ENCODE measurements at places on chromosomes 7 and 10.

GRCh38 chr7:136018104-136018503 lies 40.9 kb upstream of the MTPN start:
- no peak for DNase-seq

GRCh38 chr7:128963327-128963757 lies 25.6 kb downstream of the IRF5 start:
- DNase-seq = no peak

DNA sequence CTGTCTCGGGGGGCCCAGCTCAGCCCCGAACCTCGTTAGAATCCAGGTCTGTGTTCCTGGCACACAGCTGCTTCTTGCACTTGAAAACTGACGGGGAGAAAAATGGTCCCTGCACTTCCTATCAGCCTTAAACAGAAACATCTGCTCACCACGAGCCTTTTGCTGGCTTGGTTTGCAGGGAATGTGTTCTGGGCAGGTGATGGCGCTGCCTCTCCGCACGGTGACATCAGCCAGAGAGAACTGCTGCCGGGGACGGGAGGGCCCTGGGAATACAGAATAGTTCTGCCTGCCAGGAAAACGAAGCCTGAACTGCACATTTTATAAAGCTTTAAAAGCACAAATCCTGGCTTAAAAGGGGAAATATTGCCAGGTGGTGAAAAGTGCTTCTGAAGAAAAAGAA lies 622.5 kb downstream of the TYW1 start:
- DNase-seq = no peak

DNA sequence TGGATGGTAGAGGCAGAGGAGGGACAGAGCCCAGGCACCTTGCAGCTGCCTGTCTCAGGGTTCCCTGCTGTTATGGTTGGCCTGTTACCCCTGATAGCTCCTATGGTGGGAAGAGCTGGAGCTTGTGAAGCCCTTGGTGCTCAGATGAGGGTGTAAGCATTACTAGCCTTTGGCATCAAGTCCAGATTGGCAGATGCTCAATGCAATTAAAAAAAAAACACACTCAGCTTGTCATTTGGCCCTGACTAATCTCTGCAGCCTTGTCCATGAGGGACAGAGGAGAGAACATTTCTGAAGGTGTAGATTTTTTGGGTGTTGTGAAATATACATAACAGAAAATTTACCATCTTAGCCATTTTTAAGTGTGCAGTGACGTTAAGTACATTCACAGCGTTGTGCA lies 86.3 kb downstream of the PLPP4 start:
- DNase-seq = no peak

DNA sequence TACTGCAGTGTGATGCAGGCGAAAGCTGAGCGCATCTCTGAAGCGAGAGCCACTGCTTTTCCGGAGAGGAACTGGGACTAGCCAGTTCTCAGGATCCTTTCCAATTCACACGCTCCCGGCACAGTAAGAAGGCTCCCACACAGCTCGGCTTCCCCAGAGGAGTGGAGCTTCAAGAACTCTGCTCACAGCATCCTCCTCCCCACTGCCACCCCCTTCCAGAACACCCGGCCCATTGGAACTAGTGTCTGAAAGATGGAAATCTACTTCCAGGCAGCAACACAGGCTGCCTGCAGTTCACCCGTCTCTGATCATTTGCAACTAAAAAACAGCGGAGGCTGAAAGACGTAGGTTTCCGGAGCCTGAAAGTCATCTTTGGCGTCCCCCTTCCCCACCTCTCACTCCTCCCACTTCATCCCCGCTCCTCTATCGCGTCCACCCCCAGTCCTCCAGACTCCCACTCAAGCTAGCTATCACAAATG lies at the start of gene DGKB:
TSS of gene DGKB (minus strand) at position 163 of the 479 bp plus-strand sequence.
- no peak for DNase-seq

- peak; percentile 52 for DNase-seq
These were observed 16.4 kb downstream of the PRKRIP1 start for GRCh38 chr7:102412548-102412947.

DNA sequence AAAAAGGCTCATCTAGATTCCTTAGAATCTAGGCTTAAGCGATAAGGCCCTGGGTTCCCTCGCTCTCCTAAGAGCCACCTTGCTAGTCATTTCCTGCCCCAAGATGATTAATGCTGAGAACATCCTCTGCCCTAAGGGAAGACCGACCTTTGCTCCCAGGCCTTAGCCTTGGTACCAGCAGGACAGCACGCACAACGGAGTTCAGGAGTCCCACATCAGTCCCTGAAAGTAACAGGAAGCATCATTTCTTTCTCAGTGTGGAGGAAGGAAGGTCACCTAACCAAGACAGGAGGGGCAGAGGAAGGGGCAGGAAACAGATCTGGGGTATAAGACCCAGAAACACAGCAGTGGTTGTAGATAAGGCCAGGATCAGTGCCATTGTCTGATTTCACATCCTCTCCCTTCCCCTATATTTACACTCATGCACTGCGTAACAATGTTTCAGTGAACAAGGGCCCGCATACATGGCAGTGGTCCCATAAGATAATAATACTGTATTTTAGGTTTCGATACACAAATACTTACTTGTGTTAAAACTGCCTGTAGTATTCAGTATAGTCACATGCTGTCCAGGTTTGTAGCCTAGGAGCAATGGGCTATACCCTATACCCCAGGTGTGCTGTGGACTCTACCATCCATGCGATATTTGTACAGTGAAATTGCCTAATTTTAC lies 8.1 kb upstream of the FAM107B start:
- peak; percentile 98 for DNase-seq

DNA sequence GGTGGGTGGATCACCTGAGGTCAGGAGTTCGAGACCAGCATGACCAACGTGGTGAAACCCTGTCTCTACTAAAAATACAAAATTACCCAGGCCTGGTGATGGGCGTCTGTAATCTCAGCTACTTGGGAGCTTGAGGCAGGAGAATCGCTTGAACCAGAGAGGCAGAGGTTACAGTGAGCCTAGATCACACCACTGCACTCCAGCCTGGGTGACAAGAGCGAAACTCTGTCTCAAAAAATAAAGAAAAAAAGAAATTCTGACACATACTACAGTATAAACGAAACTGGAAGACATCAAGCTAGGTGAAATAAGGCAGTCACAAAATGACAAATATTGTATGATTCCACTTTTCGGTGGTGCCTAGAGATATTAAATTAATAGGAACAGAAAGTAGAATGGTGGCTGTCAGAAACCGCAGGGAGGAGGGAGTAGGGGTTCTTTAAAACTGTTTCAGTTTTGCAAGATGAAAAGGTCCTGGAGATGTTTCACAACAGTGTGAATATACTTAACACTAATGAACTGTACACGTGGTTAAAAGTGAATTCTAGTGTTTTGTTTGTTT lies 23.2 kb downstream of the PILRA start:
- DNase-seq = no peak

DNA sequence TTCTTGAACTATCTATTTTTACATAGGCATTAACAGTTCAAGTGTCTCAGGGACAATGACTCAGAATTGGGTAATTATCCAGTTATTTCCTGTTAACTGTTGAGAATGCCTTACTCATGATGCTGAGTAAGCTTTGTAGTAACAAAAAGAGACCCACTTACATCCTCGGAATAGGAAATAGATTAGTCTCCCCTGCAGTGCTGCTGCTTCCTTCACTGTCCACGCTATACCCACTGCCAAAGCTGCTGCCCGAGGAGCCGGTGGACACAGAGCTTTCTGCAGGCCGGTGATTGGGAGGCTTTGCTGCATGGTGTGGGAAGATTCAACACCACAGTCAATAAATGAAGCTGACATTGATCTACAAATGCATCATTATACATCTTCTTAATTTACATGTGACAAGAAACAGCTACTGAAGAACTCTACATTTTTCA lies 357.1 kb downstream of the PCLO start:
- peak; percentile 39 for DNase-seq

- DNase-seq = no peak
These were observed 9.5 kb downstream of the SRRM3 start for GRCh38 chr7:76211216-76211615.

DNA sequence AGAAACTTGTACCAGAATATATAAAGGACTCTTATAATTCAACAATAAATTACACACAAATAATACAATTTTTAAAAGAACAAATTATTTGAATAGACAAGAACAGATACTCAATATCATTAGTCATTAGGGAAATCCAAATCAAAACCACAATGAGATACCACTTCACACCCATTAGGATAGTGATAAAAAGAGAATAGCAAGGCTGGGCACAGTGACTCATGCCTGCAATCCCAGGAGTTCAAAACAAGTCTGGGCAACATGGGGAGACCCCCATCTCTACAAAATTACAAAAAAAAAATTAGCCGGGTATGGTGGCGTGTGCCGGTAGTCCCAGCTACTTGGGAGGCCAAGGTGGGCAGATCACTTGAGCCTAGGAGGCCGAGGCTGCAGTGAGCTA lies 52.2 kb upstream of the KCNIP2 start:
- no peak for DNase-seq

GRCh38 chr7:47227762-47228177 lies 354.1 kb downstream of the TNS3 start:
- no peak for DNase-seq

DNA sequence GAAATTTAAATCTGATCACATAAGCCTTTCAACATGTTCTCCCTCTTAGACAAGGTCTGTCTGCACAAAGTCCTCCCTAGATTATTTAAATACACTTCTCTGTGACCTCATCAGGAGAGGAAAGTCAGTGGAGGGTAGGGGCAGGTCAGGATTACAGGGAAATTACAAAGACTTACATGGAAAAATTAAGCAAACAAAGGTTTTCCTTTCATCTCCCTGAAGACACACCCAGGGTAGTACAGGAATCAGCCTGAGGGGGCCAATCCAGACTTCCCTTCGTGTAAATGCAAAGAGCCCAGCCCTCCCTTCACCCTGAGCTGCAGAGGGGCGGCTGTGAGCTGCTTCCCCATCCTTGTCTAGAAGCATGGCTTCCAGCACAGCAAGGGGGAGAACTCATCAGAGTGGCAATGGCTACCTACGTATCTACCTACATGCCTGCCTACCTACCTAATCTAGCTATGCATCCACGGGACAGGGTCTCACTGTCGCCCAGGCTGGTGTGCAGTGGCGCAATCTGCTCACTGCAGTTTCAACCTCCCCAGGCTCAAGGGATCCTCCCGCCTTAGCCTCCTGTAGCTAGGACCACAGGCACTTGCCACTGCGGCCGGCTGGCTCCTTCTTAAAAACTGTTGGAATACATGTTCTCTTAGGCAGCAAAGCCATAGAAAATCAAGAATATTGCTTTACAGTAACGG lies 33.2 kb downstream of the PITRM1 start:
- DNase-seq = no peak

- no peak for DNase-seq
These were observed 679.3 kb upstream of the IGFBP3 start for GRCh38 chr7:46600340-46600739.

DNA sequence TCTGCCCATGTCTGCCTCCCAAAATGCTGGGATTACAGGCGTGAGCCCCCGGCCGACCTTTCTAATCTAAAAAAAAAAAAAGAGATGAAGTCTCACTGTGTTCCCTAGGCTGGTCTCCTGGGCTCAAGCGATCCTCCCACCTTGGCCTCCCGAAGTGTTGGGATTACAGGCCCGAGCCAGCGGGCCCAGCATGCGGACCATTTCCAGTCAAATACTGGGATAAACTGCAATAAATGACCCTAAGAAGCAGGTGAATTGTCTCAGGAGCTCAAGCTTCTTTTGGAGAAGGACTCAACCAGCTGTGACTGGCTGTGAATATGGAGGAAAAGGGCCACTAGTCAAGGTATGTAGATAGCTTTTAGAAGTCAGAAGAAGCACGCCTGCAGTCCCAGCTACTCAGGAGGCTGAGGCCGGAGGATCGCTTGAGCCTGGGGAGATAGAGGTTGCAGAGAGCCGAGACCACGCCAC lies 550 bp upstream of the CREM start:
- no peak for DNase-seq

DNA sequence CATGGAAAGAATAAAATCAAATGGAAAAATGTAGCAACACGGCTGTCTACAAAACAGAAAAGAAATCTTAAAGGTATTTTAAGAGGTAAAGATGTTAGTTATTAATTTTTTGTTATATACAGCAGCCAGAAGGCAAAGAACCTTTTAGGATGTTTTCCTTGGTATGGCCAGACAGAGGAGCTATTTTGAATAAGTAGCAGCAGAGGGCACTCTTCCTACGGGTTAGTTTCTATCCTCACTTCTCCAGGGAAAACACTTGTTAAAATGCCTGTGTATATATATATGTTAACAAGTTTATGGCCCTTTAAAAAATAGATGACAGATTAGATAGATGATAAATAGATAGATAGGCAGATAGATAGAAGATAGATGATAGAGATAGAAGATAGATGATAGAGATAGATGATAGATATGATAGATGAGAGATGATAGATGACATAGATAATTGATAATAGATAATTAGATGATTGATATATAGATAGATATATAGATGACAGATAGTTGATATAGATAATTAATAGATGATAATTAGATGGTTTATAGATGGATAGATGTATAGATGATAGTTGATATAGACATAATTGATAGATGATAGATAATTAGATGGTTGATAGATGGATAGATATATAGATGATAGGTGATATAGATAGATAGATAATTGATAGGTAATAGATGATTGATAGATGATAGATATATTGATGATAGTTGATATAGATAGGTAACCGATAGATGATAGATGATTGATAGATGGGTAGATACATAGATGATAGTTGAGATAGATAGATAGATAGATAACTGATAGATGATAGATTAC lies 57.8 kb upstream of the WIPF3 start:
- peak; percentile 74 for DNase-seq

DNA sequence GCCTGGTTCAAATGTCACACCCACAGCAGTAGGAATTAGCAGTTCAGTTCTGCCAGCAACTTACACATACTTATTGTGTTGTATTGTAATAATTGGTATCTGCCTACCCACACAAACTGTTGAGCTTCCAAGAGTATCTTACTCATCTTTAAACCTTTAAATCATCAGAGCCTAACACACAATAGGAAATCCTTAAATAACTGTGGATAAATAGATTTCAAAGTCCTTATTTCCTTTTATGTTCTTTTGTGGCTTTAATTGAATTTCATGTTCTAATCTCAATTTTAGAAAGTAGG lies 3.9 kb downstream of the CASD1 start:
- DNase-seq = no peak

DNA sequence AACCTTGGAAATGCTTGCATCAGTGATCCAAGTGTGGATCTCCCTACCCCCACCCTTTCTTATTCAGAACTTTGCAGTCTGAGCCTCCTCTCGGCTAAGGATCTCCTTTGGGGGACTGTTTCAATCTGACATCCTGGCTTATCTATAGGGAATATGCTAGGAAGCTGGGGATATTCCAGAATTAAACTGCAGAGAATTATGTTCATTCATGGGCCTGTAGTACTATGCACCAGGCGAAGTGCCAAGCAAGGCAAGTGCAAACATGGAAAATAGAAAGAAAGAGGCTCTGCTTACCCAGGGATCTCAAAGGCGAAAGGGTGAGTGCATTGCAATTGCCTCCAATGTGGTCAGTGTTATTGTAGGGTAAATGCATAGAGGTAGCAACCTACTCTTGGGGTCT lies 96.5 kb downstream of the CACNB2 start:
- DNase-seq = no peak

DNA sequence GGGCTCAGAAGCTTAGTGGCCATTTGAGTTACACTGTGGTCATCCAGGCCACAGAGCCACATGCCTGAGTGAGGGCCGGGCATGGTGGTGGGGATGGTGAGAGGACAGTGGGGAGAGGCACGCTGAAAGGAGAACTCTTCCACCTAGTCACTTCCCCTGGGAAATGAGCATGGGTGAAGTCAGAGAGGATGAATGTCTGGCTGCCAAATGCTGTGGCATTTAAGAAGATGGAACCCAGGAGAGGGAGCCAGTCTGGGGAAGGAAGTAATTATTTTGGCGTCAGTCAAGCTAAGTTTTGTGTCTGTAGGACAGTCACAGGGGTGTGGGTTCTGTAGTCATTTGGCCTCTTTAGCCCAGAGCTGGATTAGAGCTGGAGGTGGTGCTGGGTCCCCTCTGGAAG lies 86.0 kb upstream of the PODXL start:
- peak; percentile 73 for DNase-seq
